ENCODE measurements at places on chromosomes 7 and 10.

DNA sequence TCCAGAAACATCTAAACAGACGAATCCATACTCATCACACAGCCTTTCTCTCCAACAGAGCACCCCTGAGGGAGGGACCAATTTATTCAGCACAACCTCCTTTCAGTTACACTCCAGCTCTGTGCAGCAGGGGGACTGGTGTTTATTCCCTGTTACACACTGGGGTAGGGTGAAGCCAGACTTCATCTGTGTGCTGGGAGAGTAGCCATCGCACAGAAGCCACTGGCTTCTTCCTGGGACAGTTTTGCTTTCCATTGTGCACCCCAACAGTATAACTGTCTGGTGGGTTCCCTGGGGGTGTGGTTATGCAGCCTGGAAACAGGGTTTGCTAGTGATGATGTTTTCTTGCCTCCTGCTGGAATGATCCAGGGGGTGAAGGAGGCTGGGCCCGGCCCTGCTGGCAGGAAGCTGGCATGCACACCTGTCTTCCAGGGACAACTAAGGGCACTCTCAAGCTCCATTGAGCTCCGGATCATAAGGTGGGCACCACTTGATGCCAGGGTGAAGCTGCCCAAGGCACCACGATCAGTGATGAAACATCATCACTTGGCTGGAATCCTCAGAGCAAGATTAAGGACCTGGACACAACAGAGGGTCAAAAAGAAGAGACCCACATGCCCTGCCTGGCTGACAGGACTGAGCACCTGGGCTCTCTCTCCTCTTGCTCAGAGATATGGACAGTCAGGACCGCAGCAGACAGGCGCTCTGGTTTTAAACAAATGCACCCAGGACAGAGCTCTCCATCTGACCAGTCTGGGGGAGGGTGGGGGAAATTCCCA is 293.2 kb downstream of the GRID1 start:
- DNase-seq, result no peak

GRCh38 chr7:18976715-18977471 is 140.5 kb downstream of the TWIST1 start:
- no peak for DNase-seq

DNA sequence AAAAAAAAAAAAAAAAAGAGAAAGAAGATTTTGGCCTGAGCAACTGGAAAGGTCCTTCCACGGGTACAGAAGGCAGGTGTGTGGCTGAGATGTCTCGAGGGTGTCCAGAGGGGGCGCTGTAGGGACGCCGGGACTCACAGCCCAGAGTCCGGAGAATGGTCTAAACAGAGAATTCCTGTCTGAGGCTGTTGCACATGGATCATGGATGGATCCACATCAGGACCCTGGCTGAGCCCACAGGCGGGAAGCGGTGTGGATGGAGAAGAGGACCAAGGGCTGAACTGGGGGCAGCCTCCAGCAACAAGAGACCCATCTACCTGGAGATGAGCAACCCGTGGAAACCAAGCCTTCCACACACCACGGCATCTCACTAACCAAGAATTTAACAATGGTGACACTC is 55.0 kb downstream of the PKD1L1 start:
- no peak for DNase-seq

- no peak for DNase-seq
Measured at GRCh38 chr10:5609952-5610616, 56.3 kb downstream of the ASB13 start.

- no peak for DNase-seq
Measured at GRCh38 chr10:47362199-47362598, 14.0 kb downstream of the RBP3 start.

DNA sequence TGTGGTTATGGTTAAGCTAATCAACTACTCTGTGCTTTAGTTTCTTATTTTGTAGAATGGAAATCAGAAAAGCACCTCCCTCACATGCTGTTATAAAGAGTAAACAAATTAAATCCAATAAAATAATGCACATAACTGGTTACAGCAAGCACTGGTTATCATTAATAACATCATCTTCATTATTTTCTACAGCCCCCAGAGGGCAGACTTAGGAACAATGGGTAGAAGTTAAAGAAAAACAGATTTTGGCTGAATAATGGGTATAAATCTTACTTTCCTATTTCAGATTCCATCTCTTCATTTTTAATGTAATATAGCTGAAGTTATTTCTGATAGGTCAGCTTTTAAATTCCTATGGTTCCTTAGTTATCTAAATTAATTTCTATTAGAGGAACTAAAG is 126.5 kb downstream of the DOCK4 start:
- DNase-seq, result no peak

DNA sequence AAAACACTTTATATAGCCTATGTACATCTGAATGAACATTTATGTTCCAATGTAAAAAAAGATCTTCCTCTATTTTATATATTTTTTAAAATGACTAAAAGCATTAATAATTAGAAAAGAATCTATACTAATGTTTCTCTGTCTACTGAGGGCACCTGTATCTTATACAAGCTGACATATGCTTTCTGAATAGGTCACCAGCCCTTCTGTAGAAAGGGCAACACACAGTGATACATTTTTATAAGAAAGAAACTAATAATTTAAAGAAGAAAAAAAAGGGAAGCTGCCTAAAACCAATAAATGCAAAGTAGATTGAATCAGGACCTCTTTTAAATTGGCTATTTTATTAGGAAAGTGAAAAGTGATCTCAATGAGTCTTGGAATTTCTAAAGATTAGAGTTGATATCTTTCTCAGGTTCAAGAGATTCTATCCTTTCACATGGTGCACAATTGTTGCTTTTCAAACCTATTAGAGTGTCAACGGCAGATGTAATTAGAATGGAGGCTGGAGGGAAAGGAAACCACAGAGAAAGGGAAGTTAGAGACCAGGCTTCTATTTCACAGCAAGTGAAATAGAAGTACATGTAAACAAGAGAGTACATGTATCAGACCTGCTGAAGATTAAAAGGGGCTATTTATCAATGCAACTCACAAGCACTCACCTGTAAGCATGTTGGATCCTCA is 6.3 kb downstream of the MTPN start:
- DNase-seq, result no peak

DNA sequence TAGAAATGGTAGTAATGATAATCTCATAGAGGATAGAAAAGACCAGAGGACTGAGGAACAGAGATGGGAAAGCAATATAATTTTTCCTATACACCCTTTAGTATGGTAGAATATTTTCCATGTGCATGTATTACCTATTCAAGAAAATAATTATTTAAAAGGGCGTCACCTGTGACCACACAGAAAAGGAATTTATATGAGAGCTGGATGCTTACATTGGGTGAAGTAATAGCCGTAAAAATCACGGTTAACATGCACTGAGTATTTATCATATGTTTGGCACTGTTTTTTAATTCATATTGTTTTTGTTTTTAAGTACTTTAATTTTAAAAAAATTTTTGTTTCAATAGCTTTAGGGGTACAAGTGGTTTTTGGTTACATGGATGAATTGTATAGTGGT is 195.1 kb downstream of the IPMK start:
- no peak for DNase-seq

GRCh38 chr10:111560027-111560426 is 483.2 kb downstream of the ADRA2A start:
- no peak for DNase-seq

GRCh38 chr7:26787701-26788100 is 76.7 kb downstream of the SKAP2 start:
- no peak for DNase-seq

- DNase-seq, result no peak
Measured at GRCh38 chr7:66237906-66238772, 33.0 kb downstream of the TPST1 start.

DNA sequence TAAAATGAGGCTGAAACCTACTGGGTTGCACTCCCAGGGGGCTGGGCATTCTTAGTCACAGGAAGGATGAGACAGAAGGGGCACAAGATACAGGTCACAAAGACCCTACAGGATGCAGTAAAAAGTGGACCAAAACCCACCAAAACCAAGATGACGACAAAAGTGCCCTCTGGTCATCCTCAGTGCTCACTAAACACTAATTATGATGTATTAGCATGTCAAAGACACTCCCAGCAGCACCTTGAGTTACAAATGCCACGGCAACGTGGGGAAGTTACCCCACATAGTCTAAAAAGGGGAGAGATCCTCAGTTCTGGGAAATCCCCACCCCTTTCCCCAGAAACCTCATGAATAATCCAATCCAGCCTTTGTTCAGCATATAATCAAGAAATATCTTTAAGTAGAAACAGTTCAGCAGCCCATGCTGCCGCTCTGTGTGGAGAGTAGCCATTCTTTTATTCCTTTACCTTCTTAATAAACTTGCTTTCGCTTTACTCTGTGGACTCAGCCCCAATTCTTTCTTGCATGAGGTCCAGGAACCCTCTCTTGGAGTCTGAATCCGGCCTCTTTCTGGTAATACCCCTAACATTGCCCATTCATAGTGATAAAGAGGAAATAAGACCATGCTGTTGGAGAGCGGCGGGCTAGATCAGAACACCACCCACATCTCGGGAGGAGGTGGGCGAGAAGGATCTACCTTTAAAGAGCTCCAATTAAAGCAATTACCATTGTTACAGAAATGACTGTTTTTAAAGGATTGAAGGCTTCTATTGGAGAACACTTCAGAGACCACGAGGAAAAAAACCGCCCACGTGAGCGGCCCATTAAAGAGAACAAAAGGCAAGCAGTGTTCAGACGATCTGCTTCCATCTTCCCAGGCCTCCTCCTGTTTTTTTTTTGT is 170.9 kb downstream of the USP6NL start:
- DNase-seq, result no peak

- no peak for DNase-seq
Measured at GRCh38 chr10:113891476-113891875, 37.0 kb downstream of the NHLRC2 start.

DNA sequence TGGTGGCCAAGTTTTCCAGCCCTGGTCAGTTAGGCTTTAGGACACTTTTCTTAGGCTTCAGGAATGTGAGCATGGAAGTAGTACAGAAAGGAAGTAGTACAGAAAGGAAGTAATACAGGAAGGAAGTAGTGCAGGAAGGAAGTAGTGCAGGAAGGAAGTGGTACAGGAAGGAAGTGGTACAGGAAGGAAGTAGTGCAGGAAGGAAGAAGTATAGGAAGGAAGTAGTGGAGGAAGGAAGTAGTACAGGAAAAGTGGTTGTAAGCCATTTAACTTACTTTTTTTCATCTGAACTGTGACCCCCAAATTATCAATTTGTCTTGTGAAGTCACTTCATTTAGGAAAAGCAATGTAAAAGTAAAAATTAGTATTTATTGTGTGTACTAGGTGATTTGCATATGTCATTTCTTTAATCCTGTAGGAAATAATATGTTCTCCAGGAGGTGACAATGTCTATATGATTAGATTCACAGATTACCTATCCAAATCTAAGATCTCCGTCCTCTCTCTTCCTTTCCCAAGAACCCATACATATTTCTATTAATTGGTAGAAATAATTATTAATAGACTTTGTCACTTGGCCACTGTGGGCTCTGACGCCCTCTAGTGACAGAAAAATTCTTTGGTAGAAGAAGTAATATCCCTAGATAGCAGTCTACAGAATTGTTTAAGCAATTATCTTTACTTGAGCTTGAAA is 3.9 kb upstream of the FAS start:
- no peak for DNase-seq

DNA sequence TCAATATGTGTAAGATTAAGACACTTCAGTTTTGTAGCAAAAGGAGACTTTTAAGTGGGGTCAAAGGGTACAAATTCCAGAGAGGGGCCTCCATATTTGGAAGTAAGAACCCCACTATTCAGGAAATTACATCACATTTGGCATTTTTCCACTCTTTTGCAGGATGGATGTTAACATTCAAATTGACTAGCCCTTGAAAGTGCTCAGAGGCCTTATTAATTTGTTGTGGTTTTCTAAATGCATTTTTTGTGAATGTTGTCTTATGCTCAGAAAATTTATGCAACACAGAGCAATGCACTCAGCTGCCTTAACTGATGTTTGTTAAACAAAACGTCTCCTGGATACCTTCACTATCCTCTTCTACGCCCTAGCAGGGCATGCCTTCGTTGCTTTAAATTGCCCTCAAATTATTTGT is 50.9 kb upstream of the PDLIM1 start:
- no peak for DNase-seq

DNA sequence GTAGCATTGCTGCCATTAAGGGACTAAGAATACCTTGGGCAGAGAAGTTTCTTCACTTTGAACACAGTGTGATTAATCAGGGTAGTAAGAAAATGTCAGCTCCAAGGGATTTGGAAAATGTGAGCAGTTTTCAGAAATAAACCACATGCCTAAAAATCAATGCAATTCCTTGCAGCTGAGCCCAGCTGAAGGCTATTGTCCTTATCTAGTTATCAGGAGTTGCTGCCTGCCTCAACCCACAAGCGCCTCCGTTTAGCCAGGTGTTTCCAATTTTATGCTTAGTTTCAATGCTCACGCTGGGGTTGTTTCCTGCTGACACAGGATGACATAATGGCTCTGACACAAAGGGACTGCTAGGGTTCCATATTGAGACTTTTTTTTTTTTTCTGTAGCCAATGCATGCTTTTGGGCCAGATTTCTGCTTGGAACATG is 132.3 kb upstream of the ANK3 start:
- DNase-seq, result no peak

GRCh38 chr10:97254694-97255093 is 37.7 kb downstream of the ARHGAP19 start:
- no peak for DNase-seq

- DNase-seq, result no peak
Measured at GRCh38 chr10:50231515-50232260, 19.6 kb downstream of the ASAH2 start.

DNA sequence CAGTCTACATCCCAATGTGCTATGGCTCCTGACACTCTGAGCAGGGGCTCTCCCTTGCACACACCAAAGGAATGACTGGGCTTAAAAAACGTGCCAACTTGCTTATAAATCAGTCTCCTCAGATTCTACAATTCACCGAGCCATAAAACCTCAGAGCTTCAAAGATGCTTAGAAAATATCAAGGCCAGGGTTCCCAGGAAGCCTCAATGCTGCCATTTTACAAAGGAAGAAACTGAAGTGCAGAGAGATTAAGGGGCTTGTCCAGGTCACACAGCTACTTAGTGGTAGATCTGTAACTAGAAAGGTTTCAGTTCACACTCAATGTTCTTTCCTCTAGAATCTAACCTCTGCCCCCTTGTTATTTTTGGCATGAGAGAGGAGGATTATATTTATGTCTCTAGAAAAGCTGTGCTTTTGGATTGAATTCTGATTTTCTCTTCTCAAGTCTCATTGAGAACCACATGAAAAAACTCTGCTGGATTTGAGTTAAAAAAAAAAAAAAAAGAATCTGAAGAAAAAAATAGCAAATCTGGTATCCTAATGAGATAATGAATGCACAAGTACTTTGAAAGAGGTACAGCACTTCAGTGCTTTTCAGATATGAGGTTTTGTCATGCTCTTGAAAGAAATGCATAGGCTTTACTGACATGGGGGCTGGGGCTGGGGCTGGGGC is 22.3 kb upstream of the TSPAN33 start:
- no peak for DNase-seq

GRCh38 chr7:43590862-43591557 is 8.1 kb downstream of the STK17A start:
- no peak for DNase-seq
